ENCODE measurements at places on chromosomes 3 and 15. TPM values are rescaled to one million over a fixed set of nuclear protein-coding genes. Genes with fewer than 3 reads are reported as not detected.

The SPSB4 gene
- 12.7 TPM for total RNA-seq

The C15orf62 gene
- 0.27 TPM for total RNA-seq

The BNIP2 gene
- 70.0 TPM for total RNA-seq

The PLA2G4E gene
- not detected for total RNA-seq

The LRRC31 gene
- total RNA-seq, result not detected

The CCNB2 gene
- 18.6 TPM for total RNA-seq

The CNBP gene
- total RNA-seq, result 127 TPM

The EIF2B5 gene
- total RNA-seq, result 34.6 TPM

The KCNAB1 gene
- total RNA-seq, result 16.2 TPM

The TMEM108 gene
- total RNA-seq, result 9.1 TPM

The CPLX3 gene
- total RNA-seq, result 1.00 TPM

The BLM gene
- 5.6 TPM for total RNA-seq

The ARGFX gene
- total RNA-seq, result not detected

The KCNH8 gene
- total RNA-seq, result 16.0 TPM

The PIF1 gene
- 5.3 TPM for total RNA-seq

The CACNA1D gene
- 27.9 TPM for total RNA-seq

The KBTBD8 gene
- 9.0 TPM for total RNA-seq

The TNNC1 gene
- 0.64 TPM for total RNA-seq

The GOLGA6B gene
- total RNA-seq, result not detected

The MUSTN1 gene
- 0.82 TPM for total RNA-seq

The COL6A5 gene
- total RNA-seq, result 1.5 TPM

The ALDH1L1 gene
- total RNA-seq, result 4.7 TPM

The CYP1A2 gene
- total RNA-seq, result not detected

The CSTA gene
- not detected for total RNA-seq

The ABHD14A gene
- 19.1 TPM for total RNA-seq

The PLIN1 gene
- total RNA-seq, result 0.45 TPM
